ENCODE measurements at places on chromosomes 13 and 19.
A peak's percentile ranks its signal among the peaks of the same experiment; 100 is the strongest.

GRCh38 chr13:29266261-29266660 lies 329.2 kb downstream of the SLC7A1 start:
- DNase-seq: no peak

GRCh38 chr19:51777570-51778462 lies 16.8 kb downstream of the FPR2 start:
- DNase-seq: peak; percentile 83

- no peak for DNase-seq
Observed at GRCh38 chr13:20658451-20659040, 45.0 kb upstream of the IL17D start.

GRCh38 chr13:32426990-32427851 lies 709 bp downstream of the N4BP2L1 start:
- DNase-seq: no peak

DNA sequence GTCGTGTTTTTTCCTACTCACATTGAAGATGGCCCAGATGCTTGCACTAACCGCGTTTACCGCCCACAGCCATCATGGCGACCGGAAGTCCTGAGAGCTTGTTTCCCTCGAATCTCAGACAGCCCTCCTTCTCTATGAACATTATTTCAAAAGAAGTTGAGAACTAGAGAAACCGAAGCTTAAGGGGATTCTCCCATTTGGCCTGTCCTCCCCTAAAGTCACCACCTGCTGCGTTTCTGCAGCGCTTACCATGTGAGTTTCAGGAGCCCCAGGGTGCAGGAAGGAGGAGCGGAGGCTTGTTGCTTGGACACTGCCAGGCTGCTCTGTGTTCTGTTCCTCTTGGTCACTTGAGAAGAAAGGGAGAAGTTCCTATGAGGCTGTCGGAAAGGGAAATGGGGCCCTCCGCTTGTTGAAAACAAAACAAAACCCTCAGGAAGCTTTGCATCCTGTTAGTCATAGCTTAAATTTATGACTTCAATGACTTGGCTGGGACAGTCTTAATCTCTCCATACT lies 6.2 kb downstream of the CARD8 start:
- DNase-seq: peak; percentile 78

DNA sequence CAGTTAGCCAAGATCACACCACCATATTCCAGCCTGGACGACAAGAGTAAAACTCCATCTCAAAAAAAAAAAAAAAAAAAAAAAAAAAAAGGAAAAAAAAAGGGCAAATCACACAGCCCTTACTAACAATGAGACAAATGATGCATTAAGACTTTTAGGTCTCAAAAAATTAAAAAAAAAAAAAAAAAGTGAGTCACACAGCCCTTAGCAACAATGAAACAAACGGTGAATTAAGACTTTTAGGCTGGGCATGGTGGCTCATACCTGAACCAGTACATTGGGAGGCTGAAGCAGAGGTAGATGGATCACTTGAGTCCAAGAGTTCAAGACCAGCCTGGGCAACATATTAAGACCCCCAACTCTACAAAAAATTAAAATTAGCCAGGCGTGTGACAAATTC lies 32.4 kb upstream of the EIF3G start:
- DNase-seq: no peak

- DNase-seq: no peak
Observed at GRCh38 chr19:7748756-7749155, 1.4 kb upstream of the CD209 start.

DNA sequence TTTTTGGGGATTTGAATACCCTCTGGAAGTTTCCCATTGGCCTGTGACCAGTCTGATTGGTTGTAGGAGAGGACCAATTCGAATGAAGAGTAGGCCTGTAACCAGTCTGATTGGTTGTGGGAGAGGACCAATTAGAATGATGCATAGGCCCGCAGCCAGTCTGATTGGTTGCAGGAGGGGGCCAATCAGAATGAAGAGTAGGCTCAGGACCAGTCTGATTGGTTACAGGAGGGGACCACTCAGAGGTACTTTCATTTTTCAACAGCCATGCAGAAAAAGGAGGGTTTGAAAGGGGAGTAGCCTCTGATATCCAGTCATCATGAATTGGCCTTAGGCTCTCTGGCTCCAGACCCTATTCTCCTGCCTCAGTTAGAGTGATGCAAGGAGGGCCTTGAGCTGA lies 30.4 kb upstream of the SLC1A5 start:
- peak; percentile 27 for DNase-seq

DNA sequence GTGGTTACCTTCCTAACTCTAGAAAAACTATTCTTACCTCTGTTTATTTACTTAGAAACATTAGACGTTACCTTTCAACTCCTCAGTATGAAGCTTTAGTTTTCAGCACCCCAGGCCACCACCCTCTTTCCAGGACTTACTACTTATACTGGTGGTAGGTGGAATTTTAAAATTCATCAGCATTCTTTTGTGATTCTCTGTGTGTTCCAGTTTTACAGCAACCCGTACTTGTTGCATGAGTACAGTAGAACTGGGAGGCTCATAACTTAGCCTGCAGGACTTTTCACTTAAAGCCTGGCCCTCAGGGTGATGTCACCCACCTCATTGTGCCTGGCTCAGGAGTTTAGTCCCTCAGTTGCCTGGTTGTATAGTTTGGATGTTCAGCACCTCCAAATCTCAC lies 49.4 kb upstream of the ALOX5AP start:
- DNase-seq: no peak

DNA sequence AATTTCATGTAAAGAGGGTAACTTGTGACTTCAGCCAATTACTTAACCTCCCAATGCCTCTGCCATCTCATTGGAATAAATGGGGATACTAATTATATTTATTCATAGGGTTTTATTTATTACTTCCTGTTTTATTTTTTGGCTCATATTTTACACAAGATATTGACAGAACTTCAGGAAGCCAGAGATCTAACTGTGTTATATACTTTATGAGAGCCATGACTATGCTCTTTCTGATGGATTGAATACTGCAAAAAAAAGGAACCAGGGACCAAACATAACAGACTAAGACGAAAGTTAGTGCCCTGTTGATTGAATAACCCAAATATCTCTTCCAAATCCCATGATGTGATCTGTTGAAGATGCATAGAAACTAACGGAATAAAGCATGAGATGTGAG lies 243.3 kb upstream of the STARD13 start:
- DNase-seq: no peak

DNA sequence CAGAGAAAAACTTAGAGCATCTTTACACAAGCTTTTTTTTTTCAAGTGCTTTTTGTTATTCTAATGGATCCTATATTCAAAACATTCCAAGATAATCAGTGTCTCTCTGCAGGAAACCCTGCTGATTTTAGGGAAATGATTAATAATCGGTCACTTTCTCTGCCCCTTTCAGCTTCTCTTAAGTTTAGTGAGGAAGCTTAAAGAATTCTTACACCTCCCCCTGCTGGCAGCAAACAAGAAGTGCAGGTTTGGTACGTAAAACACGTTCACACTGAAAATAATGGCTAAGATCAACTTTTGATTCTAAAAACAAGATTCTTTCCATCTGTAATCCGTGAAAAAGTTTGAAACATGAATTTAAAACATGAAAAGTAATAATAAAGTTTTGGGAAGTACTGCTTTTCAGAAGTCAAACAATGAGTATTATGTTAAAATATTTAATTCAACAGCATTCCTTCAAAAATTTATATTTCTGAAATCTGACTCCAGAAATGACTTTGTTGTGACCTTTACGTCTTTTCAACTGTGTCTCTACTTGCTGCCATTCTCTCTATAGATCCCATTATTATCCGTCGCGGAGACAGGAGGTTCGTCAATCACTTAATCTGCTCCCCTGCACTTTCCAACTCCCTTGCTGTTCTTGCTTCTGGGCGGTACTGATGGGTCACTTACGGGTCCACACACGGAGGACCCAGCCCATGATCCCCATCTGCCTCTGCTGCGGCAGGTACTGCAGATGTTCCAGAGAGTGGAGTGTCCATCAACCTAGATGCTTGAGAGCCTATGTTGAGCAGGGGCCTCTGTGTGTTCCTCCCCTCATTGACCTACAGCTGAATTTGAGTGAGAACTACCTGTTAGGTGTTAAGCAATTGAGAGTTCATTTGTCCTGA lies 203.1 kb upstream of the EDNRB start:
- DNase-seq: peak; percentile 62

DNA sequence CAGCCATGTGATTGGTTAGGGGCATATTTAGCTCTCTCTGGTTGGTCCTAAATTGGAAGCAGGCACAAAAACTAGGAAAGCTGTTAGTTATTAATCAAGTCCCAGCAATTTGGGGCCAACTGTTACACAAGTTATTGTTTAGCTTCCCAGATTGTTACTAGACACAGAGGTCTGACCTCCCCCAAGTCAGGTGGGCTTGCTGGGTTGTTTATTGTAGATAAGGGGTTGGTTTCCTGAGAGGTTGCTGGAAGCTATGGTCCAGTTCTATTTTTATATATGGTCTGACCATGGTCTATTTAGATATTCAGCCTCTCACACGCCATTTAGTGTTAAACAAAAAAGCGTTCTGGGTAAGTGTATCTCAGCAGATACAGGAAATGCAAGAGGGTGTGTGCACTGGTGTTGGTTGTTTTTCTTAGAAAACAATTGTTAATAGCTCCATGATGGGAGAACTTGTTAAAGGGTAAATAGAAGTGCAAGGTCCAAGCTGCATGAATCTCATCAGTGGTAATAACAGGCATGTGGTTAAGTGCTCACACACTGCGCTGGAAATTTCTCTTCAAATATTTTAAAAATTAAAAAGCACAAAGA lies 150.0 kb downstream of the RAP2A start:
- DNase-seq: peak; percentile 36
